Activated T-cell treated with anti-CD3 and anti-CD28 coated beads, Interleukin-2, amount 50 U/mL, for 72 hours (primary cell): ENCODE measurements at places on chromosomes 3 and 15.

DNA sequence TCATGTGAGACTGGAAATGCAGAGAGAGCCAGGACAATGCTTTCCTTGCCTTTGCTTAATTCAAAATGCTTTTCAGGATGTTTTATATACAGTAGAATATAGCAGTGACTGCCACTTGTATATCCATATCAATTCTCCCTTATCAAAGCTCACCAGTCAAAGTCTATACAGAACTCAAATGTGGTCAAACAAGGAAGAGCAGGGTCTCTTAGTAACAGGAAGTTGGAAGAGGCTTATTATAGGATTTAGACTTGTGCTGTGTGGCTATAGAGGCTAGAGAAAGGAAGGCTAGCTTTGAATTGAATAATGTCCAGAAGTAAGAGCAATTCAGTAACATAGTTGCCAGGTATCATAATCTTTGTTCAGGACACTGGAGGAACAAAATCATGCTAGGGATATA lies 4.4 kb upstream of the SI start:
- DNase-seq = no peak

DNA sequence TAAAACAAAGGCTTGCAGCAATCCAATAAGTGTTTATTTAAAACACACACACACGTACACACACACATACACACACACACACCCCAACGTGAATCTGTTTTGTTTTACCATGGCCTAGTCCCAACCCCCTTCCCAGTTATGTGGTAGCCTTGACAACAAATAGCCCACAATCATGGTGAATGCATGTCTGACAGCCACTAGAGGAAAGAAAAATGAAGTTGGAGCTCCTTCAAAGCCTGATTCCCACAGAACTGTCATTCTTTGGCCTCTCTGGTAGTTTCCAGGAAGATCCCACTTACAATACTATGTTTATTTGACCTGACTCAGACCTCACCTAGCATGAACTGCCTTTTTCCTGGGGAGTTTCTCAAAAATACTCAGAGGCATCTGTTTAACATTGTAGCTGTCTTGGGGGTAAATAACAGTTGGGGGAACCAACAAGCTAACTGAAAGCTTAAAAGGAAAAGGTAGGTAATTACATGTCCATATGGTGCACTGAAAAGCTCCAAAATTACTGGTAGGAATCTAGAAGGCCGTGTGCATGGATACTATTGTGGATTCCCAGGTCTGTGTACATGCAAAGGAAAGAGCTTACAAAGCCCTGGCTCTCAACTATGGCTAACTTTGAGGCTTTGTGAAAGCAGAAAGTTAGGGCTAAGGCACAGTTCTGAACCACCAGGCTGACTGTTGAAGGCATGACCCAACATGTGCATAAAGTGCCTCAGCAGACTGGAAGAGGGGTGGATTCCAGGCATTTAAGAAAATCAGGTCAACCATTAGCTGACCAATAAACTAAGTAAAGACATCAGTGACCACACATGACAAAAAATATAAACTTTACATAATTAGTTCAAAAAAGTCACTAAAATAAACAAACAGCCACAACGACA lies 65.3 kb downstream of the FAIM start:
- no peak for DNase-seq

DNA sequence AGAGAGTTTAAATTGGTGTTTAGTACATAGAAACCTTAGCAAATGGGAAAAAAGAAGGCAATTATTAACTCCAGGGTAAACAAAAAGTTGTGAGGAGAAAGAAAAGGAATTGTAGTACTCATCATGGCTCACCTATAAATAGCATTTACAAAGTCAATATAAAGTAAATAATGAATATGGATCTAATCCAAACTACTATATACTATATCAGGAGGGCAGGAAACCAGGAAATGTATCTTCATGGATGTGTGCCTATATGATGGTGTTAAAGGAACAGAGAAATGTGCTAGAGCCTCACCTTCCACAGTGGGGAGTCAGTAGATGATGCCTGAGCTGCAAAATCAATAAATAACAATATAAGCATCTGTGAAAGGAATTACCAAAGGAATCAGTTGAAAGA lies 208.9 kb downstream of the FAM43A start:
- no peak for DNase-seq

- no peak for DNase-seq
Observed at GRCh38 chr15:72034351-72034750, 83.6 kb downstream of the MYO9A start.

GRCh38 chr15:98123834-98124233 lies 163.3 kb downstream of the ARRDC4 start:
- DNase-seq = no peak

- DNase-seq = peak; percentile 2
Observed at GRCh38 chr3:190811775-190812480, 50.6 kb downstream of the GMNC start.

GRCh38 chr3:81951636-81952035 lies 190.2 kb upstream of the GBE1 start:
- DNase-seq = no peak

GRCh38 chr3:112685956-112686799 lies 45.2 kb upstream of the CCDC80 start:
- no peak for DNase-seq

DNA sequence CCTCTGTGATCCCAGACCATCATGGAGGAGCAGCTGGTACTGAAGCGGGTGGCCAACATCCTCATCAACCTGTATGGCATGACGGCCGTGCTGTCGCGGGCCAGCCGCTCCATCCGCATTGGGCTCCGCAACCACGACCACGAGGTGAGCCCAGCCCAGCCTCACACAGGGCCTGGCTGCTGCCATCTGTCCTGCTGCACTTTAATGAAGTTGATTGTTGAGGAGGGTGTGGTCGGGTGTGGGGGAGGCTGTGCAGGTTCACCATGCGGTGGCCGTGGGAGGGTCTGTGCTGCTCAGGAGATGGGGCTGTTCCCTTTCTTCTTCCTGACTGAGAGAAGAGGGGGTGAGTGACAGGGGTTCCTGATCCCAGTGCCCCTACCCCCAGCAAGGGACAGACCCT lies 30.6 kb downstream of the ACAD9 start:
- no peak for DNase-seq

DNA sequence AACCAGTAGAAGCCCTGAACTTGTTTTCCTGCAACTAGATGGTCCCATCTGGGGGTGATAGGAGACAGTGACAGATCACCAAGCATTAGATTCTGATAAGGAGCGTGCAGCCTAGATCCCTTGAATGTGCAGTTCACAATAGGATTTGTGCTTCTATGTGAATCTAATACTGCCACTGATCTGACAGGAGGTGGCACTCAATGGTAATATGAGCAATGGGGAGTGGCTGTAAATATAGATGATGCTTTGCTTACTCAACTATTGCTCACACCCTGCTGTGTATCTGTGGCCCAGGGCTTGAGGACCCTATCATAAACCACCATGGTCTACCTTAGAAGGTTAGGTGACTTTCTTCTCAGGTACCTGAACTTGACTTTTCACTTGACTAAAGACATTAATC lies 417.1 kb upstream of the ARHGEF26 start:
- no peak for DNase-seq

DNA sequence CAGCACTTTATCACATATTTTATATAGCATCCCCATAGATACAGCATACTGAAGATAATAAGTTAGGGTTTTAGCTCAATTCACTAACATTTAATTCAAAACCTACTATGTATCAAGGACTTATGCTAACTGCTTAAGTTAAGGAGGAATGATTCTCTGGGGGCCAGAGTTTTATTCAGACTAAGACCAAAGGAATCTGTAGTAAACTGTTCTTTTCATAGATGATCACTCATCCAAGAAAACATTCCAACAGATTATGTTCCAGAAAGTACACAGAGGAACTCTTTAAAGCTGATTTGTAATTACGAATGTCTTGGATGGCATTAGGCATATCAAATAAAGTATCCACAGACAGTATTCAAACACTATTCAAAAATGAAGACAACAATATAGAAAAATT lies 226.4 kb downstream of the SCAPER start:
- DNase-seq = no peak

GRCh38 chr3:10437272-10437994 lies 68.0 kb downstream of the ATP2B2 start:
- DNase-seq = peak; percentile 83

DNA sequence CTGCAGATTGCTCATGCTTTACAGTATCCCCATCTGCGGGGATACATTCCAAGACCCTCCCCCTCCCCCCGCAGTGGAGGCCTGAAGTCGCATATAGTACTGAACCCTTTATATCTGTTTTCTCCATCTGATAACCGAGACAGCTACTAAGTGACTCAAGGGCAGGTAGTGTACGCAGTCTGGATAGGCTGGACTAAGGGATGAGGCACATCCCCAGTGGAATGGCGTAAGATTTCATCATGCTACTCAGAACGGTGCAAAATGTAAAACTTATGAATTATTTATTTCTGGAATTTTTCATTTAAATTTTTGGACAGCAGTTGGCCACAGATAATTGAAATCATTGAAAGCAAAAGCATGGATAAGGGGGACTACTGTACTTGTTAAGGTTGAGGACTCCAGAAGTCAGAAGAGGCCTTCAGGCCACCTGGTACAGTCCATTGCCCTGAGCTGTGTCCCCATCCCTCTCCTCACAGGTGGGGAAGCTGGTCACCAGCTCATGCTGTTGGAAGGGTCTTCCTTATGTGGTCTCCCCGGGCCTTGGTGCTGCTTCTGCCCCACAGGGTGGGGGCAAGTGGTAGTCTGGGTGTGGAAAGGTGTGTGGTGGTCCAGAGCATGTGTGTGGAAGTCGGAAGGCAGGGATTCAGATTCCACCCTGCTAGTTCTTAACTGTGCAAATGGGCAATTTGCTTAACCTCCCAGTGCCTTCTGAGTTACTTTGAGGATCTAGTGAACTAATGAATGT lies 72.0 kb downstream of the HCN4 start:
- DNase-seq = no peak

- no peak for DNase-seq
Observed at GRCh38 chr3:184993394-184993793, 159.5 kb downstream of the C3orf70 start.

DNA sequence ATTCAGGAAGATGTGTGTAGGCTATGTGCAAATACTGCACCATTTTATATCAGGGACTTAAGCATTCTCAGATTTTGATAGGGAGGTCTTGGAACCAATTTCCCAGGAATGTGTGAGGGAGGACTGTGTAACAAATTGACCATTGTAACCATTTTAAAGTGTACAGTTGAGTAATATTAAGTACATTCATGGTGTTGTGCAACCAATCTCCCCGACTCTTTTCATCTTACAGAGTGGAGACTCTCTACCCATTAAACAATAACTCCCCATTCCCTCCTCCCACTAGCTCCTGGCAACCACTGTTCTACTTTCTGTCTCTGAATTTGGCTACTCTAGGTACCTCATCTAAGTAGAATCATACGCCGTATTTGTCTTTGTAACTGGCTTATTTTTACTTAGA lies 5.1 kb downstream of the RCN2 start:
- DNase-seq = no peak

- no peak for DNase-seq
Observed at GRCh38 chr3:19029837-19030521, 118.3 kb upstream of the KCNH8 start.

- DNase-seq = peak; percentile 34
Observed at GRCh38 chr3:133441867-133442270, 42.0 kb downstream of the BFSP2 start.

DNA sequence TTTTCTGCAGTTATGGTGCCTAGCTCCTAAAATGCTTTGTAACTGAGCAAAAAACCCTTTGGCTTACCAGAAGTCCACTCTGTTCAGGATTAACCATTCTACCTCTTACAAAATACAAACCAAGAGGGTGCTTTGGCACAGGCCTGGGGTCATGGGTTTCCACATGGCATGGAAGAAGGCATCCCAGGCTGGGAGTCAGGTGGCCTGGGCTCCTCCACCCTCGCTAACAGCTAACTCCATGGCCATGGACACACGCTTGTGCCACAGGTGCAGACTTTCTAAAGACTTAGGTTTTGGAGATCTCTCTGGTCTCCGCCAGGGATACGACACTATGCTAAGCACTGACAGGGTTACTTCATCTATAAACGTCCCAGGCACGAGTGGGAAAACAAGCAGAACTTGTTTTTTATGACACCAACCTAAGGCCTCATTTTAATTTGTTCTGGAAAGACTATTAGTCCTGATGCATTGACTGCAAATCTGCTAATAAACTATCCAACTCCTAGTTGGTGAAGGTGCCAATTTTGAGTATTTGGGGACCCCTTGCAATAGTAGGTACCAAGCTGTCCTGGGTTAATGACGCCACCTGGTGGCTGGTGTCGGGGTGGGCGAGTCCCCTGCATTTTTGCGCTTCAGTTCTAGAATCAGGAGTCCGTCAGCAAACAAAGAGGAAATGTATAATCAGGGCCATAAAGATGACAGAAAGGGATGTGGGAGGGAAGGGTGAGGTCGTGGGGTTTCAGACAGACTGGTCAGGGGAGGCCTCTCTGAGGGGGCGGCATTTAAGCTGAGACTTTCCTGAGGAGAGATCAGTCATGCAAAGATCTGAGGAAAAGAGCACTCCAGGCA lies 10.3 kb upstream of the ALDH1A3 start:
- peak; percentile 33 for DNase-seq

DNA sequence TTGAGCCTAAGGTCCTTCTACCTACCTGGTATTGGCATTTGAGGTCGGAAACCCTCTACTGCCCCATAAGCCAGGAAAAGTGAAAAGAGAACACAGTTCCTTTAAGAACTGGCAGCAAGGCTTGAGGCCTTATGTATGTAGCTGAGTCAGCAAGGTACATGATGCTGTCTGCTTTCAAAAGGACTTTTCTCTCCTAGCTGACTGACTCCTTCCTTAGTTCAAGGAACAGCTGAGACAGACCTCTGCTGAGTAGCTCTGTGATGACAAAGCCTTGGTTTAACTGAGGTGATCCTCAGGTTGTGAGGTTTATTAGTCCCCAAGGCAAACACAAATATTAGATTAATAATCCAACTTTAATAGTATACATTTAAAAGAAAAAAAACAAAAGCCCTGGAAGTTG lies 45.8 kb downstream of the ADPGK start:
- no peak for DNase-seq

DNA sequence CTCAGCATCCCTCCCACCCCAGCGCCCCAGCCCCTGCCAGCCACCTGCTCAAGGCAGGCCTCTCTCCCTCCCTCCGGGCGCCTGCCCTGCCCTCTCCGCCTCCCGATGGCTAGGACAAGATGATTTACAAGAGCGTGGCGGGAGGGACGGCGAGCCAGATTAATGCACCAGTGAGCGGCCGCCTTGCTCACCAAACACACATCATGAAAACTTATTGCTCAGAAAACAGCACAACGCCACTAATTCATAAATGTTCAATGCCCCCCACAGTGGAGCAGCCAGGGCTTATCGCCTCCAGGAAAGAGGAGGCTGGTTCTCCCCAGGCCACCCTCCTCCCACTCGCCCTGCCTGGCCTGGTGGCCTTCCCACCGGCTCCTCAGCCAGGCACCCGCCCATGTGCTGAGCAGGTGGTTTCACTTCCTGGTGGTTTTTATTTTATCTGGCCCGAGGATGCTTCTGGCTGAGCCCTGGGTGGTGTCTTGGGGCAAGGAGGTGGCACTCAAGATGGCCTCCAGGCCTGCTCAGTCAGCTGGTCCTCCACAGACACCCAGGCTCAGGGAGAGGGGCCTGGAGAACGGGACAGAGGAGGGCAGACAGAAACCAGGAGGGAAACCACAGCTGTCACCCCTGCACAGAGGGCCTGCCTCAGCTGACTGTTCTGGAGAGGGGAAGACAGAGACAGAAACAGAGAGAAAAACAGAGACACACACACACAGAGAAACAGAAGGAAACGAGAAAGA lies 284.9 kb downstream of the UACA start:
- no peak for DNase-seq
